Peyer's patch (tissue), 4 donors: ENCODE measurements at places on chromosomes 5 and 9. TPM values are rescaled to one million over a fixed set of nuclear protein-coding genes. Genes with fewer than 3 reads are reported as not detected.

The ATOX1 gene
- total RNA-seq, result 142 TPM

DNA sequence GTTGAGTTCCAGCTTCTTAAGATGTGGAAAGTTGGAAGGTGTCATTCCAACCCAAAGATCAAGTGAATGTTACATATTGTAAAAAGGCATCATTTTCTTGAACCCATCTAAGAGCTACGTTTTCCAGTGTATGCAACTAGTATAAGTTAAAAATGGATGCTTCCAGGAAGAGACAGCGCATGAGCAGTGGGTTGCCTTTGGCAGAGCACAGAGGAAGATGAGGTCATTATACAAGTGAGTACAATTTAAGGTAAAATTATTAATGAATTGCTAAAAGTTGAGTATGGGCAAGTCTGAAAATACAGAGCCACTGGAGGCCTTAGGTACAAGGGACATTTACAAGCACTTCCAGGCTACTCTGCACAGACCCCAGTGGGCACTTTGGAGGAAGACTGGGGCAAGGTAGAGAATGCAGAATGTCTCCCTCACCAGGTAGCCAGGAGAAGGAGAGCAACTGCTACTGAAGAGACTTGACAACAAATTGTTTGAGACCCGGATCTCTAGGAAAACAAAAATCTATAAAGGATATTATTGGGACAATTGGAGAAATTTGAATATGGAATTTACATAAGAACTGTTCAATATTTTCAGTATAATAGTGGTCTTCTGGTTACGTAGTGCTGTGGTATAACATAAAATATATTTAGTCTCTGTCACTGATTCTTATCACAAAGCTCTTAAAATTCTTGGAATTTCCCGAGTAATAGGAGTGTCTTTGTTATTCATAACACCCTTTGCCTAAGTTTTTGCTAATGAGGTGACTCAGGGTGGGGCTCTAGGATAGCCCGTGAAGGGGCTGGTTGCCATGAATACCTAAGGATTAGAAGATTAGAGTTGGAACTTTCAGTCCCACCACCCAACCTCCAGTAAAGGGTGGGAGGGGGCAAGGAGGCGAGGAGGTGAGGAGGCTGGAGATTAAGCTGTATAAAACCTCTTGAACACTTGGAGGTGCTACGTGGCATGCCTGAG, 129.9 kb upstream of the FER start:
- no peaks in the 10 kb centered on the region for H3K36me3 ChIP-seq
- H3K4me3 ChIP-seq, result no peak overlapping the region
- no peak for DNase-seq
- H3K4me1 ChIP-seq, result no peaks in the 10 kb centered on the region
- H3K27ac ChIP-seq, result no peak overlapping the region

The PRRX2 gene
- total RNA-seq, result 5.0 TPM

The ADCY2 gene
- 0.53 TPM for total RNA-seq

DNA sequence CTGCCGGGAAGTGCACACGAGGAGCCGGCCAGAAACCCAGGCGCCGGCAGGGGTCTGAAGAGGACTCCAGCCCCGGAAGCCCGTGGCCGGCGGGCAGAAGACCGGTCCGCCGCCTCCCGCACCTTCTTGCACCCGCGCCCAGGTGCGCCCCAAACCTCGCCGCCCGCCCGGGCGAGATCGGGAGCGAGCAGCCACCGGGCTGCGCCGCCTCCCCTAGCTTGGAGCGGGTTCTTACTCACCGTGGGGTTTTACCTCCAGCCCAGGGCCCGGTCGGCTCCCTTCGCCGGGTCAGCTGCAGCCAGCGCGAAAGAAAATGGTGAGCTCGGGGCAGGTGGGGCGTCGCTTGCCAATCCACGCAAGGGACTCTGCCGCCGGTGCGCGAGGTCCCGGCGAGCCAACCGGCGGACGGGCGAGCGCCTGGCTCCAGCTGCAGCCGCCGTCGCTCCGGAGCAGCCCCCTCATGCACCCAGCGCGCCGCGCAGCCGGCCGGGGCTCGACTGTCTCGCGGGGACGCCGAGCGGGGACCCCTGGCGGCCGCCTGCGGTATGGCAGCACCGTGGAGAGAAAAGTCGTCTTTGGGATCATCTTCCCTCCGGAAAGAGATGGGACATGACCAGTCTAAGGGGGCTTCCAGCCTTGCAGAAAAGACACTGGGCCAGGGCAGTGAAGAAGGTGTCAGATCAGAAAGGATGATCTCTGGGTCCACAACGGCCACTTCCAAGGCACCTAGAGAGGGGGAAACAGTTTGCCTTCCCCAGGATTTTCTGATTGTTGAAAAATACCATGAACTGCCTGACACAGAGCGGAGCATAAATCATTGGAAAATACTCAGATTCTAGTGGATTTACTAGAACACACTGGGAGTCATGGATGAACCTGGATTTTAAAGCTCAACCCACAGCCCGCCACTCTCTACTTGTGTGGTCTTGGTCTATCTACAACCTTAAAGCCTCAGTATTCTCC, at the start of gene MOB3B:
TSS of gene MOB3B (minus strand) at position 499 of the 963 bp plus-strand sequence. CDS start 74,264 bp downstream, outside the sequence.
- peak within 1 kb of the TSS; percentile 91 for H3K27ac ChIP-seq
- peaks cover 20% of the 10 kb centered on the region for H3K4me1 ChIP-seq
- H3K4me3 ChIP-seq, result peak within 1 kb of the TSS; percentile 65
- peak; percentile 90 for DNase-seq
- no peaks in the 10 kb centered on the region for H3K36me3 ChIP-seq
